Psoas muscle (tissue), 8 donors: ENCODE measurements at places on chromosomes 2 and 18.
A peak's percentile ranks its signal among the peaks of the same experiment; 100 is the strongest.

- DNase-seq, result no peak
These were observed 104.8 kb downstream of the TANC1 start for GRCh38 chr2:159073256-159073655.

DNA sequence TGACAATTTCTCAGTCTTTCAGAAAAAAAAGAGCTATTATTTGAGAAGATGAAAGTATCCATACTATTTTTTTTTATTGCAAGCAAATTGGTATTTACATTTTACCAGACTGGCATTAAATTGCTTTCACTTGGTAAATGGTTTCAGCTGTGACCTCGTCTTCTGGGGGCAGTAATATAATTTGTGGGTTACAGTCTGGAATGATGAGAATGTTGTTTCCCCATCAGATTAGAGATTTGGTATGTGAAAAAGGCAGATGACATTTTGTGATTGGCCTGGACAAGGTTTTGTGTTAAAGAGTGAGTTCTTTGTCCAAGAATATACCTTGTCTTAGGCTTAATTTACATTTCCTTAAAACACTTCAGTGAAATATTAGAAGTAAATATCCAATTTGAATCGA lies 390.1 kb upstream of the ST6GAL2 start:
- no peak for DNase-seq

GRCh38 chr2:139000131-139000785 lies 220.1 kb upstream of the NXPH2 start:
- DNase-seq, result no peak

DNA sequence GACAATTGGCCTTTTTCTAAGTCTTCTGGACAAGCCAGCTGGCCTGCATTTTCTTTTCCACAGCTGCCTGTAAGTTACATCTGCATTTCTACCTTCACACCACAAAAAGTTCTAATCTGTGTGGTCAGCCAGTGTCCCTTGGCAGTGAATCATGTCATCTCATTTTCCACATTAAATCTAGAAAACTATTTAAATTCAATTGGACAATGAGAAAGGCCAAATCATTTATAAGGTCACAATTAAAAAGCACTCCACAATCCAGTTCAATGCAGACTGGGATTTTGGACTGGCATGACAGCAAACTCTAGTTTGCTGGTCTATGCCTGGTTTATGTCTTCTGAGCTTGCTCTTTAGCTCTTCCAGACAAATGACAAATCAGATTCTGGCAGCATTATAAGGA lies 494.2 kb upstream of the SPHKAP start:
- no peak for DNase-seq

DNA sequence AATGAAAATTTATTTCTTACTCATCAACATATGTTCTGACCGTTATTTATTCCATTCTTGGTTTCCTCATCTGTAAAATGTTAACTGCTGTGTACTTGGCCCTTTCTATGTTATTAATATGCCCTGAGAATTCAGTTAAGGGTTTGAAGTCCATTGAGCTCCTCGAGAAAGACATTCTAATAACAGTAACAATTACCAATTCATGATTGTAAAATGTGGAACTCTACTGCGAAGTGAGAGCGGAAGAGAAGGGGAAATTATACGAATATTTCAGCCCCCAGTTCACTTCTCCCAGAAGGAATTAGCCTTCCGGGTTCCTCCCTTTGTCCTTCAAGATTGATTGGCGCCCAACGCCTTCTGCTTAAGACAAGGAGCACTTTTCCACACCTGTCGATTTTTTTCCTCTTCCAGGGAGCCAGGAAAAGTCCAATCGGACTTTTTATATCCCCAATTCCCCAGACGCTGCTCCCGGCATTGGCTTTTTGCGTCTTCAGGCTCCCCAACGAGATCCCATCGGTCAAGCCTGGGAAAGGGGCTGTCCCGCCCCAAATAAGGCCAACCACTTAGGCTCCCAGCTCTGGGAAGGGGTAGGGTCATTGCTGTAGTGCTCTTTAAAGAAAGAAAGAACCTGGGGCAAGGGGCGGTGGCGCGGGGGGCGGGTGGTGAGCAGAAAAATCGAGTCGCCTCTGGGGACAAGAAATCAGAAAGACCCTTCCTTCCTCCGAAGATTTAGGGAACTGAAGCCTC lies 1.6 kb downstream of the DSC2 start:
- DNase-seq, result peak; percentile 41

GRCh38 chr18:4455113-4455811 lies at the start of gene DLGAP1:
Gene DLGAP1 (minus strand): TSS chr18:4455307.
- DNase-seq, result peak; percentile 73

DNA sequence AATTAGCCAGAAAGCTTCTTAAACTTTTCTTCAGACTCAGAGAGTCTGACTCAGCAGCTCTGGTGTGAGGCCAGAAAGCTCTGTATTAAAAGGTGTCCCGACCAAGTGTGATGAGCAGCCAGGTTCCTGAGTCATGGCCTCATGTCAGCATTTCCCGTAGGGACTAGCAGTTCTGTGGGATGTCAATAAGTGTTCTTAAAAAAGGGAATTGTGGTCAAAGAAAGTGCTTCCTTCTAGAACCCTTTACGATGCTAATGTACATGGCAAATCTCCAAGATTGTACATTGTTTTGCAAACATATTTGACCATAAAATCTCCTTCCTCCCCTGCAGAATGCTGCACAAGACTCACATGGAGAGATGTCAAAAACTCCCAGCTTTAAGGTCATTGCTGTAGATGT lies 80.1 kb downstream of the PLA2R1 start:
- no peak for DNase-seq

- no peak for DNase-seq
These were observed 1.4 kb downstream of the ITPRID2 start for GRCh38 chr2:181892799-181893435.

GRCh38 chr2:162069267-162069903 lies 4.6 kb downstream of the DPP4 start:
- DNase-seq, result no peak

GRCh38 chr2:31302940-31303563 lies 69.1 kb downstream of the EHD3 start:
- DNase-seq, result no peak

- DNase-seq, result no peak
These were observed 40.7 kb upstream of the KLF11 start for GRCh38 chr2:10002681-10003080.

GRCh38 chr2:75221862-75222261 lies 22.5 kb upstream of the TACR1 start:
- DNase-seq, result no peak

GRCh38 chr2:157592948-157593347 lies 35.7 kb downstream of the ACVR1C start:
- no peak for DNase-seq

- no peak for DNase-seq
These were observed 9.7 kb upstream of the CUL3 start for GRCh38 chr2:224594840-224595239.

- DNase-seq, result no peak
These were observed 5.3 kb upstream of the ACADL start for GRCh38 chr2:210230518-210230917.

DNA sequence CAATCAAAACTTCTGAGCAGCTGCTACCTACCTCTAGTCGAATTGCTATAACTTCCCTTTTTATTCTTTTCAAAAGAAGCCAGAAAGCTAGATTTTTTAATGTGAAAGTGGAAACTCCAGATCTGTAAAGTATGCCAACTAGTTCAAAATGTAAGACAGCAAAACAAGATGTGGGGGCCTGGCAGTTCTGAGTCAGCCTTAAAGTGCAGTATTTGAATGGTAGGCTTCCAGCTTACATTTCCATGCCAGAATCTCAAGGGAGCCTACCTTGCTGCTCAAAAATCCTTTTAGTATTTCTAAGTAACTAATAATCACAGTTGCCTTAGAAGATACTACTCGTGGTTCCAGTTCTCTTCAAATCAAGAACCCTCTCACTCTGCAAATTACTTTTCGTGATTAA lies 1288.7 kb downstream of the LRP1B start:
- no peak for DNase-seq

GRCh38 chr2:74742471-74742870 lies 88.4 kb downstream of the SEMA4F start:
- no peak for DNase-seq

GRCh38 chr18:22977847-22978701 lies 44.9 kb downstream of the RBBP8 start:
- no peak for DNase-seq

GRCh38 chr18:3441290-3441689 lies 8.7 kb upstream of the TGIF1 start:
- DNase-seq, result no peak

DNA sequence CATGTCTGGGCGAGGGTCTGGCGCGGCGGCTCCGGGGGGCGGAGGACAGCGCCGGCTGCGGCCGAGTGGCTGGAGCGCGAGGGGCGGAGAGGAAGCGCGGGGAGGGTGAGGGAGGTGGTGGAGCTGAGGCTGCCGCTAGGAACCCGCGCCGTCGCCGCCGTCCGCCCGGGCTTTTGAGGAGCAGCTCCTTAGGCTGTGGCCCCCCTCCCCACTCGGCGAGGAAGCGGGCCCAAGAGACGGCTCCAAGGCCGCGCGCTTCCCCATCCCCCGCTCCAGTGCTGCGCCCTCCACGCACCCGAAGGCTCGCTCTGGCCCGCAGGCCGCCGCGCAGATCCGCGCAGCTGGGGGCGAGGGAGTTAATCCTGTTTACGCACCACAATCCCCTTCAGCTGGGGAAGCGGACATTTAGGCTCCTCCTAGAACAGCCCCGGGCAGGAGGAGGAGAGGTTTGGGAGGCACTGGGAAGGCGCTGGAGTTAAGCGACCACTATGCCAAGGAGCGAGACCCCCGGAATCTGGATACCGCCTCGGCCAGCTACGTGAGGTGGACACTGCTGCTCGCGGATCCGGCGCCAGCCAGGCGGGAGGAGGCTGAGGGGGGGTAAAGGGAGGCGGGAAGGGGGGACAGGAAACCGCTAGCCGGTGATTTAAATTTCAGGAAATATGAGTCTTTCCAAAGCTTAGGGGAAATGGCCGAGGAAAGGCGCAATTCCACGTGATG lies at the start of gene CNRIP1:
Gene CNRIP1 (minus strand): TSS at position 552 of the 720 bp plus-strand sequence. CDS start 549 bp downstream, at position 3.
- peak; percentile 74 for DNase-seq

DNA sequence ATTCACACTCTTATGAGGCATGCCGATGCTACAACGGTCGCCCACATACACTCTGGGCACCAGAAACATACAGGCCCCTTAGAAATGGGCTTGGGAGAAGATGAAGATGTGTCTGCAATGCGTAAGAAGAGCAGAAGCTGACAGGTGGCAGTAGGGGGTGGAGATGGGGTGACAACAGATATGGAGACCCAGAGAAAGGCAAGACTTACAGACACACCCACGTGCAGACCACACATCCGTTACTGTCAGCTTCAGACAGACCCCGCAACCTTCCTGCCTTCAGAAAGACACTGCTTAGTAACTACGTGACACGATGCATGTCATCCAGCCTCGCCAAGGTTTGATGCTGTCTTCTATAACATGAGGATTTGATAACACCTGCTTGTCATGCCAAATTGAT lies 89.5 kb downstream of the ZFP36L2 start:
- DNase-seq, result no peak

- no peak for DNase-seq
These were observed 274.2 kb upstream of the NCKAP5 start for GRCh38 chr2:133842446-133842845.

DNA sequence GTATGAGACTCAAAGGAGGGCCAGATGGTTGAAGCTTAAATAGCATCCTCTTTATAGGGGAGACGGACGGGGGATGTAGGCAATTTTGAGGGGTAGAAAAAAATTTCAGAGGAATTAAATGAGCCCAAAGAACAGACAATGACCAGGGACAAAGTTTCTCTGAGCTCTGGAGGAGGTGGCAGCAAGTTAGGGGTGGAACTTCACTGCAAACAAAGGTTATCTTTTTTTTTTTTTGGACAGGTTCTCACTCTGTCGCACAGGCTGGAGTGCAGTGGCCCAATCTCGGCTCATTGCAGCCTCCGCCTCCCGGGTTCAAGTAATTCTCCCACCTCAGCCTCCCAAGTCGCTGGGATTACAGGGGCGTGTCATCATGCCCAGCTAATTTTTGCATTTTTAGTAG lies 195.6 kb downstream of the PDE11A start:
- no peak for DNase-seq
